ENCODE measurements at places on chromosomes 7 and 10.

DNA sequence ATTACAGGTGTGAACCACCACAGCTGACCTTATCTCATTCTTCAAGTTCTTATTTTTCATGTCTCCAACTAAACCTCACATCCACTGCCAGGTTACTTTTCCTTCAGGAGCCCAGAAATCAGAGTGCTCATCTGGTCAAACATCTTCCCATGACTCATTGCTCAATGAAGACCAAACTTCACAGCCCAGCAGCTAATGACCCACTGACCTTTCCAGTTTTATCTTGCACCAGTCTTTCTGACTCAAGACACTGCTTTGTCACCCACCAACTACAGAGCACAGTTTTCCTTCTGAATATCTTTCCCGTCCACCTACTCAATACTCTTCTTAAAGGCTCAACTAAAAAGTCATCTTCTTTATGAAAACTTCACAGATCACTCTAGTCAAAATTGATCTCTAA is 245.1 kb downstream of the CHCHD3 start:
- DNase-seq, result no peak

GRCh38 chr10:29959586-29959985 is 99.8 kb downstream of the JCAD start:
- DNase-seq, result no peak

GRCh38 chr7:45987521-45988290 is 66.6 kb upstream of the IGFBP3 start:
- no peak for DNase-seq

DNA sequence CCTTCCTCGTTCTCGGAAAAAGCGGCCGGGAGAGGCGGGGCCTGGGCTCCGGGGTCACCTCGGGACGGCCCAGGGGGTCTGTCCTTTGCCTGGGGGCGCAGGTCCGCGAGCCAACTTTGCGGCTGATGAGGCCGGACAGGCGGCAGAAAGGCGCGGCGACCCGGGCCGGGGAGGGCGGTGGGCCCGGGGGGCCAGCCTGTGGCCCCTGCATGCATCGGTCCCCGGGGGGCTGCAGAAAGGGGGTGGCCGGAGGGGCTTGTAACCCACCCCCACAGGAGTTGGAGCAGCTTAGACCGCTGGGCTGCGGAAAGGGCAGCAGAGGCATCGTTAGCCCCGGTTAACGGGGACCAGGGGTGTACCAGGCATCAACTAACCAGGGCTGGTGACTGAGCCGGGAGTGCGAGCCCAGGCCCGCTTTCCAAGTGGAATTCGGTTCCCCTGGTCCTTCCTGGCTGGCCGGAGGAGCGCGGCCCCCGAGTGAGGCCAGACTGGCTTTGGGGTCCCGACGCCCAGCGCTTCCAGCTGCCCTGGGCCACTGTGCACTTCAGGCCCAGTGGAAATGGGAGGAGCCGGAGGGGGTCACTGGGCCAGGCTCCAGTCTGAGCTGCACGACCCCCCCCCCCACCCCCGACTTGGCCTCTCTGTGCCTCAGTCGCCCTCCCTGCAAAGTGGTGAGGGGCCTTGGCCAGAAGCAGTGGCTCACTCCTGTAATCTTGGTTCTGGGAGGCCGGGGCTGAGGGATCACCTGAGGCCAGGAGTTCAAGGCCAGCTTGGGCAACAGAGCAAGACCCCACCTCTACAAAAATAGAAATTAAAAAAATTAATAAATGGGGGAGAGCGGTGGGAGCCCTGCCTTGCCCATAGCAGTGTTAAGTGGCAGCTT is 919 bp downstream of the SLC29A4 start:
- DNase-seq, result no peak

- no peak for DNase-seq
Measured at GRCh38 chr7:100865938-100866728, 1.1 kb upstream of the TRIP6 start.

Measured in iPS-NIHi11 (cell line).